ENCODE measurements at places on chromosomes 1 and 21.

- DNase-seq: no peak
Observed at GRCh38 chr1:95778217-95778616, 544.2 kb downstream of the RWDD3 start.

- no peak for DNase-seq
Observed at GRCh38 chr1:2134621-2135307, 59.8 kb downstream of the FAAP20 start.

GRCh38 chr1:205652984-205653383, 21.2 kb upstream of the ELK4 start:
- no peak for DNase-seq

DNA sequence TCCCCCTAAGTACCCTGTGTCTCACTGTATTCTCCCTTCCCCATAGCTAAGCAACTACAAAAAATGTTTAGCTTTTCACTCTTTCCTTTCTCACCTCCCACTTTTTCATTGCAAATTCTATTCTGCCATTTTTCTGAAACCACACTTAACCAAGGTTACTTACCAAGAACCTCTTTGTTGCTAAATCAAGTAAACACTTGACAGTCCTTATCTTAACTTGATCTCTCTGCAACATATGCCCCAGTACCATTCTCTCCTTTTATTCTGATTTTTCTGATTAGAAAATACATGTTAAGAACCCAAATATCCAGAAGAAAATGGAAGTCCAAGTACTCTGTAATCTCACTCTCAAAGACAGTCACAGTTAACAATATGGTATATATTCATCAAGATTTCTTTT, 16.0 kb downstream of the EVI5 start:
- no peak for DNase-seq
